NCI-H774 (cell line): ENCODE measurements at places on chromosomes 1 and 21.

- DNase-seq: no peak
These were observed 1144.6 kb upstream of the TMPRSS15 start for GRCh38 chr21:19547951-19548840.

- no peak for DNase-seq
These were observed 40.7 kb upstream of the KCND3 start for GRCh38 chr1:112030157-112030556.

GRCh38 chr1:53644496-53644895, 94.5 kb downstream of the GLIS1 start:
- no peak for DNase-seq

GRCh38 chr1:55012661-55013060, 13.9 kb downstream of the BSND start:
- DNase-seq: no peak

DNA sequence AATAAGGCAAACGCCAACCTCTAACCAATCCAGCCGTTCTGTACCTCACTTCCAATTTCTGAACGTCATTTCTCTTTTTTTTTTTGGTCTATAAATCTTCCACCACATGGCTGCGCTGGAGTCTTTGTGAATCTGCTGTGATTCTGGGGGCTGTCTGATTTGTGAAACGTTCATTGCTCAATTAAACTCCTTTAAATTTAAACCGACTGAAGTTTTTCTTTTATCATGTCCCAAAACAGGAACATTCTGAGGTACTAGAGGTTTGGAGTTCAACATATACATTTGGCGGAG, 65.5 kb upstream of the BACH1 start:
- no peak for DNase-seq

DNA sequence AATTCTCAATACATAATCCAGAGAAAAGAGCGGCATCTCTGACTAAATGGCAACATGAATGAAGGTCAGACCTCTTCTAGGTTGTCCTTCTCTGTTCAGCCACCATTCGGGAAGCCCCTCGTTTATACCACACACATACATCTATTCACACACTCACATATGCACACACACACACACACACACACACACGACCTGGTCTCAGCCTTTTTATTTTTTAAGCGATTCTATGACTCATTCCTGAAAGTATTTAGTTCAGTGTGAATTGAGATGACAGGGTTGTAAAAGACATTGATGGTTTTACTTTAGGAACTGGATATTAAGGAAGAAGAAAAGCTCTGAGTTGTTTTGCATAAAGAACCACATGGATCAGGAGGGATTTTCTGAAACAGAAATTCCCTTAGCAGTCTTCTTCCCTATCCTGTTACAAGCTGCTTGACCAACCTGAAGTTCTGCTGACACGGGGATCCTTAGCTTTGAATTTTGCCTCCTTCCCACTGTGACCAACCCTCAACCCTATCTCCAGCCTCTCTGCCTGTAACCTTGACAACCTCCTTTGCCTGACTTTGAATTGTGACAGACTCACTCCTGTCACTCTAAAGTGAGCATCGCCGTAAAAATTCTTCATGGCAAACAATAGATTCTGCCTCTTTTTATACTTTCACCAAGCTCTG, 383.1 kb upstream of the ESRRG start:
- DNase-seq: no peak

DNA sequence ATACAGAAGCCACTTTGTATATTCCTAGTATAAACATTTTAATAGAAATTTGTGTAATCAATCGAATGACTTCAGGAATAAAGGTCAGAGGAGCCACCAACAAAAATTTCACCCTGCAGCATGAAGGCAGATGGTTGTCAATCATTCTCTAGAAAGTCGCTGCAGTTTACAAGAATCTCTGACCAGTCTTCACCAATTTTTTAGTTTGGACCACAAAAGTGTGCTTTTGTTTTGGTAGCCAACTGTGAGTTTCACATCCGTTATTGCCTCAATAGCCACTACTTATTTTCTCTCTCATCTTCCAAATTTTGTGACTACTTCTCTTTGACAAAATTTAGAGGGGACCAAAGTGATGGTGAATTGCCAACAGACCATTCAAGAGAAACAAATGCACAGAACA, 1155.6 kb downstream of the AMY1C start:
- no peak for DNase-seq

DNA sequence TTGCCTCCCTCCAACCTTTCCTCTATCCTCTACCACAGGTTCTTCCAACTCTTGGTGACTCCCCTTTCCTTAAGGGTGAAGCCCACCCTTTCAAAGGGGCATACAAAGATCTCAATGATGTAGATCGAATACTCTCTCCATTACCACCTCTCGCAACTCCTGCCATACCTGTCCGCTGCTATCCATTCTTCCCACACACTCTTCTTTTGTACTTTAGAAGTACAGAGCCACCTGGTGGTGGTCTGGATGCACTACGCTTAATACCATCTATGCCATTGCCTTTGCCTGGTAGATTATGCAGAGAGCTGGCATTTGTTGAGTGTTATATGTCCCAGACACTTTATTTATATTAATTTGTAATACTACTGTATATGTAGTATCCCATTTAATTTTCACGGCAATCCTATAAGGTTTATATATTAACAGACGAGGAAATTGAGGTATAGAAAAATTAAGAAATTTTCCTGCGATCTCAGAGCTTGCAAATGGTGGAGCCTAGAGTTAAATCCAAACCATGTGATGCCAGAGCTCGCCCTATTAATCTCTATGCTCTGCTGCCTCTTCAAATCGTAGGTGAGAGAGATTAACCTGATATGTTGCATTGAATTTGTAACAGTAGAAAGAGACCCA, 22.9 kb downstream of the TSHB start:
- peak; percentile 60 for DNase-seq
